Activated naive CD4-positive, alpha-beta T cell (primary cell): ENCODE measurements at places on chromosomes 11 and 22.

DNA sequence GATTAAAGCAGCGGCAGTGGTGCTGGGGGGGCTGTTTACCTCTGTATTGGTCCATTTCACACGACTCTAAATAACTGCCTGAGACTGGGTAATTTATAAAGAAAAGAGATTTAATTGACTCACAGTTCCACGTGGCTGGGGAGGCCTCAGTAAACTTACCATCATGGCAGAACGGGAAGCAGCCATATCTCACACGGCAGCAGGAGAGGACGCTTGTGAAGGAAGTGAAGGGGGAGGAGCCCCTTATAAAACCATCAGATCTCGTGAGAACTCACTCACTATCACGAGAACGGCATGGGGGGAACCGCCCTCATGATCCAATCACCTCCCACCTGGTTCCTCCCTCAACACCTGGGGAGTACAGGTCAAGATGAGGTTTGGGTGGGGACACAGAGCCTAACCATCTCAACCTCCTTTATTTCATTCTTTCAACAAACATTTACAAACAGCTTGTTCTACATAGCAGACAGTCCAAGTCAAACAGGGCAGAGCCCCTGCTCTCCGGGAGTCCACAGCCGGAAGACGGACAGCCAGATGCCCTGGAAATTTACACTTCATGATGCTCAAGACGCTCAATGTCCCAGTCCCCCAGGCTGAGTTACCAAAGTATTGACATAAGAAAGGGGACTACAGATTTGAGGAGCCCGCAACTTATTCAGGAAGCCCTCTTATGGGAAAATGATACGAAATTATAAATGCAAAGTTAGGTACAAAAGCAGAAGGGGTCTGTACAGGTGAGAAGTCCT, 26.3 kb upstream of the HMGXB4 start:
- DNase-seq: no peak

GRCh38 chr11:4134806-4135205, 40.2 kb downstream of the RRM1 start:
- no peak for DNase-seq

DNA sequence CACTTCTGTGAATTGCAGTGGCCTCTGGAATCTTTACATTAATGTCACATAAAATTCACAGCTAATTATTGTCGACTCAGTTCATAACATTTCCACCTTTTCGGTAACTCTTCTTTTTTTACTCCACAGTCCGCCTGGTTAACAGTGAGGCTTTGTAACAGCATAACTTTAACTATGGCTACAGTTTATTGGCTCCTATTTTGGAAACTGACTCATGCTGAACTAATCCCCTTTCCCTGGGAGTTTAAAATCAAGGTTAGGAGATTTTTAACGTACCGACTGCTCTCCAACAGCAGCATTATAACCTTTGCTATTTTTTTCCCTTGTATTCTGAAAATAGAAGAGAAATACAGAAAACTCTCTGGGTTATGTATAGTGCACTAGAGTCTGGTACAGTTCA, 3.2 kb upstream of the POGLUT3 start:
- no peak for DNase-seq

GRCh38 chr11:116953530-116954285, 116.3 kb upstream of the APOA1 start:
- no peak for DNase-seq
